ENCODE measurements at places on chromosomes 3 and 15. TPM values are rescaled to one million over a fixed set of nuclear protein-coding genes. Genes with fewer than 3 reads are reported as not detected.

MYZAP gene
- 749 TPM for total RNA-seq

ZCWPW2 gene
- 1.3 TPM for total RNA-seq

GOLGA6B gene
- not detected for total RNA-seq

C3orf20 gene
- total RNA-seq: not detected

ADAMTS7 gene
- total RNA-seq: 13.9 TPM

GHSR gene
- total RNA-seq: not detected

THRB gene
- total RNA-seq: 24.4 TPM

CHRM5 gene
- total RNA-seq: not detected

TRAIP gene
- 1.1 TPM for total RNA-seq

SKOR1 gene
- 0.25 TPM for total RNA-seq

NGLY1 gene
- 32.7 TPM for total RNA-seq

STARD9 gene
- total RNA-seq: 10.3 TPM

FGF12 gene
- total RNA-seq: 315 TPM

IL16 gene
- 3.7 TPM for total RNA-seq

PAQR5 gene
- total RNA-seq: 1.5 TPM

CPLX3 gene
- 1.2 TPM for total RNA-seq

GPR62 gene
- not detected for total RNA-seq

AMIGO3 gene
- 1.4 TPM for total RNA-seq

TM2D3 gene
- total RNA-seq: 43.7 TPM

FEZF2 gene
- total RNA-seq: not detected

RETNLB gene
- total RNA-seq: not detected

ARPIN gene
- total RNA-seq: 11.5 TPM

GPR149 gene
- total RNA-seq: not detected

GABRG3 gene
- not detected for total RNA-seq

CLDN16 gene
- total RNA-seq: not detected

LTK gene
- 1.6 TPM for total RNA-seq

ARIH1 gene
- total RNA-seq: 167 TPM

SERINC4 gene
- 0.25 TPM for total RNA-seq
